Right forelimb (tissue), 1 donor: ENCODE measurements at places on chromosomes 1 and 21.
A peak's percentile ranks its signal among the peaks of the same experiment; 100 is the strongest.

DNA sequence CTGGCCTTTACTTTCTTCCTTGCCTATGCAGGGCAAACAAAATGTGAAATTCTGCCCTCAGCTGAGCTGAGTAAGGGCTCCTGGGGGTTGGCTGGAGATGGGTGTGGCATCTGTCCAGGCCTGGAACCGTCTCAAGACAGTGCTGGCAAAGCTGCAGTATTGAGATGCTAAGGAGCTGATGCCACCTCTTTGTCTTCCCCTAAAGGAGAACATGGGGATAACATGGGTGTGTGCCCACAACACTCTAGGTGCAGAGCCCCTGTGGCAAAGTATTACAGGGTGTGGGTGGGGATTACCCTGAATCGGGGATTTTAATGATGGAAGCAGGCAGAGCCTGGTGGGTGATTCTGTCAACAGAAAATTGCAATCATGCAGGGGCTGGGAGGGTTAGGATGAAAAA lies 2.5 kb upstream of the ST3GAL3 start:
- no peak for DNase-seq

- no peak for DNase-seq
Observed at GRCh38 chr1:53295295-53295694, 32.6 kb downstream of the LRP8 start.

DNA sequence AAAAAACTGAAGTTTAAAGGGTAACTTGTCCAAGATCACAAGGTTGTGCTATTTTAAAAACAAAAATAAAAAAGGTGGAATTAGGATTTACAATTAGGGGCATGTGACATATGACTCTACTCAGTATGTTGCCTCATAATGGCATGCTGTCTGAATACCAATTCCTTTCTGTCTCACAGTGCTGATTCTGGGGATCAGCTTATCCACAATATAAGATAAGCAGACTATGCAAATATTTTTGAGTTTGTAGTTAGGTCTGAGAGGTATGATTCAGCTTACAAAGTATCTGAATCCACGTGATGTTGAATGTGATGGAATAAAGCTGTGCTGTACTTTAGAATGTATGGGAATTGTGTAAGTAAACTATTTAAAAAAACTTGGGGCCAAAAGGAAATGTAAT lies 216.6 kb downstream of the HHIPL2 start:
- DNase-seq = no peak

- no peak for DNase-seq
Observed at GRCh38 chr1:100359139-100359538, 6.8 kb downstream of the CDC14A start.

GRCh38 chr1:40477678-40478053 lies 576 bp downstream of the ZFP69 start:
- peak; percentile 57 for DNase-seq

- no peak for DNase-seq
Observed at GRCh38 chr1:205048382-205048781, 5.4 kb downstream of the CNTN2 start.

DNA sequence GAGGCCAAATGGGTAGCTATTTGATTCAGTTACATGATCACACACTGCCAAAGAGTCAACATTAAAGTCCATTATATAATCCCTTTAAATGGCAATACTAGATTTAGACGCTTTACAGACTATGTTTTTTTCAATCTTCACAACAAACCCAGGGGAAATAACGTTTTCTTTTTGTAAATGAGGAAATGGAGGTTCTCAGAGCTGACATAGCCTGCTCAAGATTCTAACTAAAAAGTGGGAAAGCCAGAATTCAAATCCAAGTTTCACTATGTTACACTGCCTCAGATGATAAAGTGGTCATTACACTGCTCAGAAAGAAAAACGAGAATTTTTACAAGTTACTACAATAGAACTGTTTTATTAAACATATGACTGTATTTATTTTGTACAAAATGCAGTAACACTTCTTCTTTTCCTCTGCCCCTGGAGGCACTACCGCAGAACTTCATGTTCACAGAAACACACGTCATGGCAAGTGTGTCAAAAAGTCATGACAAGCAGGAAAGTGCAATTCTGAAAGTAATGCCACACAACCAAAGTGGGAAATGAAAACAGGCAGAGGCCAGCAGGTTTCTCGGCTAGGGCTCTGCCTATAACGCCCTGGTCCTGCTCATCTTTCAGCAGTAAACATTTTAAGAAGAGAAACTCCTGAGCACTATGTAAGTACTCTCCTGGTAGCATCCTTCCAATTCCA lies 19.0 kb downstream of the THEMIS2 start:
- no peak for DNase-seq

DNA sequence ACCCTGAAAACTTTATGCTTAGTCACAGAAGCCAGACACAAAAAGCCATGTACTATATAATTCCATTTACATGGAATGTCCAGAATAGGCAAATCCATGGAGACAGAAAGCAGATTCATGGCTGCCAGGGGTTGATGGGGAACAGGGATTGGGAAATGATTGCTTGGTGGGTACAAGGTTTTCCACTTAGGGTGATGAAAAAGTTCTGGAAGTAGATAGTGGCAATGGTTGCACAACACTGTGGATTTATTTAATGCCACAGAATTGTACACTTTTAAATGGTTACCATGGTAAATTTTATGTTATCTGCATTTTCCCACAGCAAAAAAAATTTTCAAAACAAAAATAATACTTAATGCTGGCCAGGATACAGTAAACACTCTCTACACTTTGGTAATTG lies 40.6 kb downstream of the ENAH start:
- DNase-seq = no peak

DNA sequence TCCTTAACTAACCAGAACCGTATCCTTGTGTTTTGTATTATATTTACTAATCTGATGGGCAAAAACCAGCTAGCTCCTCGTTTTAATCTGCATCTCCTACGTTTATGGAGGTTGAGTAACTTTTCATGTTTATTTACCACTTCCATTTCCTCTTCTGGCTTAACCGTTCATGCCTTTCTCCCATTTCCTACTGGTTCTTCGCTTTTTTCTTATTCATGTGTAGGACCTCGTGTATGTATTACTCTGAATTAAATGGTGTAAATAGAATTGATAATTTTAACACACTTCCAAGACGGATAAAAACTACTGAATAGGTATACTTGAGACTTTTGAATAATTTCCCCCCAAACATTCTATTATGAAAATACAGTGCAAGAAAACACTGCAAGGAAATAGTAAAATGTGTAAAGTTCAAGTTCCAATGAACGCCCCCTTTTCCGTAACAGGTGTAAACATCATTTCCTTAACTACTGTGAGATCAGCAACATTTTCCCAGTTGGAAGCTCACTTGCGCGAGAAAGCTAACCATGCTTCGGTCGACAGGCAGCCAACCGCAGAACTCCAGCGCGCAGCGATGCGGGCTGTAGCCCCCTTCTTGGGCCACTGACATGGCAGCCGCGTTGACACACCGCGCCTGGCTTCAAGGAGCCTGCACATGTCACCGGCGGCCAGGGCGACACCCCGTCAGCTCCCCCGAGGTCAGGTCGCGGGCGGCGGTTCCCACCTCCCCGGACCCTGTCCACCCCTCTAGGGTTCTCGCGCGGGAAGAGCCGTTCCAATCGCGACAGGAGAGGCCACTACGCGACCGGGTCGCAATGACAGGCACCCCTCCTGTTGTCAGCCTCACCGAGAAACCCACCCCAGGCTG lies 816 bp downstream of the EDEM3 start:
- DNase-seq = no peak

DNA sequence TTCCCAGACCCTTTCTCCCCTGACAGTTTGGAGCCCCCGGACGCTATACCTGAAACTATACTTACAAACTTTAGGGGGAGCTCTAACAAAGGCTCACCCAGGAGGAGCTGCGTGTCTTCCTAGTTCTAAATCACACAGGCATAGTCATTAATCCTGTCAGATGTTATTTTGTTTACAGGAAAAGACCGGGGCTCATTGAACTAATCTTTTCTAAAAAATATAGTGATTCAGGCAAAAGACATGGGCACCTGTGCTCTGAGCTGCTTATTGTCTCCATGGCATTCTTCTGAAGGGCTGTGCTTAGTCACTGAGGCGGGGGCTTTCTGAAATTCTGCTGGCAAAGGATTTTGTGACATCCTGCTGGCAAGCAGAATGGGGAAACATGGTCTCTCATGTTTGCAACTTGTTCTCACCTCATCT lies 1577.0 kb downstream of the NCAM2 start:
- no peak for DNase-seq

DNA sequence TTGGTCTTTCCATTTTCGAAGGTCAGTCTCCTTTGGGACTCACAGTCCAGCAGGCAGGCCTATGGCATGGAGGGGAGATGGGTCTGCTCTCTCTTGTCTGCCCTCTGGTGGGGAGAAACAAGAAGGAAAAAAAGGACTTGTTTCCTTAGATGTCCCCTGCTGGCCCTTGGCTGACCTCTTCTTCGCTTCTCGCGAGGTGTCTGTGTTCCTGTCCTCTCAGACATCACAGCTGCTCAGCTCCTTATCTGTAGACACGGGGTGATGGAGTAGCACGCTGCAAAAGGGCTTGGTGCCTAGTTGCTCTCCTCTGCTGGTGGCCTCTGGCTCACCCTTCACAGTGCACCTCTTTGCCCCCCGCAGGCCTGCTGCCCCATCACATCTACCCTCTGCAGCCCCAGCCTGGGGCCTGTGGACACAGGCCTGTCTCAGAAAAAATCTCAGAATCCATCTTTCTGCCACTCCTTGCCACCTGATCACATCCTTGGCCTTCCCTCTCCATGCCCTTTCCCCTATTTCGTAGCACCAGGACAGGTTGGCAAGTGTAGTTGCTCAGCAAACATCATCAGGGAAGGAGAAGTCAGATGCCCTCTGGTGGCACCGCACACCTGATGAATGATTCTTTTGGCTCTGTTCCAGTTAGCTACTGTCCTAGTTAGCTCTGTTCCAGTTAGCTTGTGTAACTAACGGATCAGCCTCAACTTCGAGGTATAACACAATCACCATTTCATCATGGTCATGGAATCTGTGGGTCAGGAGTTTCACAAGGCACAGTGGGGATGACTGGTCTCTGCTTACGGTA lies 18.7 kb upstream of the AK2 start:
- DNase-seq = peak; percentile 73
